ENCODE measurements at places on chromosomes 3 and 15.

GRCh38 chr15:96340598-96341512 lies 10.4 kb downstream of the NR2F2 start:
- no peak for DNase-seq

- DNase-seq: no peak
These were observed 51.5 kb downstream of the TTC23 start for GRCh38 chr15:99197856-99198255.

GRCh38 chr15:24676431-24676830 lies 856 bp downstream of the NPAP1 start:
- no peak for DNase-seq

DNA sequence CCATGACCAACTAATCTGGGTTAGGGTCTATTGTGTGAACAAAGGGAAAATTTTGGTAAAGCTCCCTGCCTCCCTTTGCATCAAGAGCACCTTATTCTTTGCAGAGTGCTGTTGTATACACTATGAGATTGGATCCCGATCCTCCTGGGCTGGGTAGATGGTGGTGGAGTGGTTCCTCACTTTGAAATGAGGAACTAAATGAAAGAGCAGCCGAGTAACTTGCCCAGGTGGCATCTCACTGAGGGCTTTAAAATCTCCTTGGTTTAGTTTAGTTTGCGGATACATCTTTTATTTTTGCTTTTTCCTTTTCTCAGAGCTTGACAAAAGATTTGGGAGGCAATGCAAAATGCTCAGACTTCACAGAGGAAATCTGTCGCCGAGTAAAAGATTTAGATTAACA lies 19.4 kb downstream of the IDH3A start:
- DNase-seq: no peak

GRCh38 chr15:57041416-57041815 lies 123.0 kb downstream of the TCF12 start:
- DNase-seq: no peak

GRCh38 chr15:99168601-99169580 lies 64.0 kb downstream of the SYNM start:
- DNase-seq: no peak

DNA sequence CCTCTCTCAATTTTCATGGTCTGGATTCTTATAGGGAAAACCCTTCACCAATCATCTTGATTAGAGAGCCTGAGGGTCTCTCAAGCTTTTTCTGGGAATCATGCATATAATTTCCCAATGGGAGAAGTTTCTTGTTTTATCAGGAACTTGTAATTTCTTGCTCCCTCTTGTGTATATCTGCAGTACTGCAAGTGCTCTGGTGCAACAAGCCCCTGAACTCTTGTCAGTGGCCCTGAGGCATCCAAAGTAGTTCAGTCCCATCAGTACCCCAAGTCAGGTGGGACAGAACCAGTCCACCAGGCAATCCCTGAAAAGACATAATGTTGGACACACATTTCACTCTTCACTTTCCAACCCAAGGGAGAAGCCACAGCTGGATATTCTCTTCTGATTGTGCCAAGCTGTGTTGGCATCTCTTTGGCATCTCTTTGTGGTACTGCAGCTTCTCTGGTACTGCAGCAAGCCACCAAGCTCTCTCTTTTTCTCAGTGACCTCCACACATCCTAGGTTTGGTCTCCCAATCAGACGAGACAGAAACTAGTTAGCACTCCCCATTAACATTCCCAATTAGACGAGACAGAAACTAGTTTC lies 214.5 kb downstream of the ZIC4 start:
- DNase-seq: no peak

DNA sequence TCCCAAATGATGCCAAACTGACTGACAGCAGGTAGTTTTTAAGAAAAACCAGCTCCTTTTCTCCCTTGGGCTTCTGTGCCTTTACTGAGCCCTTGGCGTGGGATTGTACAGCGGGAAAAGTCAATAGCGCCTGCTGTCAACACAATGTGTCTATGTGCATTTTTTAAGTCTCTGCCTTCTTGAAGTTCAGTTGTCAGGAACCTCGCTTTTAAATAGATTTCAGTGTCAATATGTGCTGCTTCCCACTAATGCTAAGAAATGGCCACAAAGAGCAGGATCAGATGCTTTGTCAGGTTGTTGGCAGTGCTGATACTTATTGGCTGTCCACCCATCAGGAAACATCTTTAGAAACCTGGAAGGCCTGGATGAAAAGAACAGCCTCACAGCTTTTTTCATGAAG lies 424.4 kb downstream of the C3orf38 start:
- no peak for DNase-seq

Data from substantia nigra (tissue), 51 donors.